Right lung (tissue), 10 donors: ENCODE measurements at places on chromosomes 4 and X. TPM values are rescaled to one million over a fixed set of nuclear protein-coding genes. Genes with fewer than 3 reads are reported as not detected.

Gene SSX3
- polyA plus RNA-seq = not detected

Gene WAS
- polyA plus RNA-seq = 3.8 TPM

Gene NEXMIF
- 0.16 TPM for polyA plus RNA-seq

Gene CTAG2
- not detected for polyA plus RNA-seq

Gene CXCR3
- polyA plus RNA-seq = not detected

Gene IL1RAPL1
- polyA plus RNA-seq = 0.90 TPM

Gene IBSP
- polyA plus RNA-seq = 0.08 TPM

Gene SLC4A4
- 47.6 TPM for polyA plus RNA-seq

Gene TLR10
- 1.1 TPM for polyA plus RNA-seq

- DNase-seq = no peak
Observed at GRCh38 chr4:136412708-136413107, 1119.6 kb downstream of the PCDH18 start.

DNA sequence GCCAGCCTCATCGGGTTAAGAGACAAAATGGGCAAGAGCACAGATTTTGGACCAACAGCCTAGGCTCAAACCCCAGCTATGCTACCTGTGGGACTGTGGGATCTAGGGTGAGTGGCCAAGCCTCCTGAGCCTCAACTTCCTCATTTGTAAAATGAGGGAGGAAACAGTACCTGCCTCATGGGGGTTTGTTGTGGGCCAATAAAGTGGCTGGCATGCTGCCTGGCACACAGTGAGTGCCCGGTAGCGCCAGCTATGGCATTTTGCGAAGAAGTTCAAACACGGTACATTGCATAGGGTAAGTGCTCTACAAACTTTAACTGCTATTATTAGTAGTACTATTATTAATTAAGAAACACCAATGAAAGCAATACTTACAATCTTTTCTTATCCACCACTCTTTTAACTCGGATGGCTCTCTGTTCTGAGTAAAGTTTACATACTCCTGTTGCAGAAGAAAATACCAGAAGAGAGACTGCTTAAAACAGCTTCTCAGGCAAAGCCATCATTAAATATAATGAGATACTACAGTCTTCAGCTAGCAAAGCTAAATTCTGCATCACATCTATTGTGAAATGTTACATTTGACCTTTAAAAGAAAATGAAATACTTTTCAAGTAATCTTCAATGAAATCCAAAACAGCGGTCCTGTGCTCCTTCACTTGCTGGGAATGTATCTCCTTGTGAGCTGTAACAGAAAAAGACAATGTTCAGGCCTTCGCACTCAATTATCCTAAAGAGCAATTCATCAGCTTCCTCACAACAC lies 70.1 kb downstream of the NSG1 start:
- no peak for DNase-seq

DNA sequence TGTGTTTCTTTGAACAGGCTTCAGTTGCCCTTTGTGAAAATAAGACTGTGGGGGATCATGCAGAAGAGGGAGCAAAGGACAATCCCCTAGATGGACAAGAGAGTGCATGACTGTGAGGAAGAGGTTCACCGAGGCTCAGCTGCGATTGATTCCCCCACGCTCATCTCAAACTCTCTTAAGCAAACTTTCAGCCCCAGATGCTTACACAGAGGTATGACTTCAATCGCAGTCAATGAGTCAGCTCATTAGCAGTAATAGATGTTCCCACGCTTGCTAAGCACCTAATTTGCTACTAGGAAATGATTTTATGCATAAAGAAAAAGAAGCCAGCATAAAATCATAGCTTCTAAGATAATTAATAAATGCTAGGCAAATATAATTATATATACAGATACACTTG lies 2256.1 kb upstream of the AGA start:
- no peak for DNase-seq

DNA sequence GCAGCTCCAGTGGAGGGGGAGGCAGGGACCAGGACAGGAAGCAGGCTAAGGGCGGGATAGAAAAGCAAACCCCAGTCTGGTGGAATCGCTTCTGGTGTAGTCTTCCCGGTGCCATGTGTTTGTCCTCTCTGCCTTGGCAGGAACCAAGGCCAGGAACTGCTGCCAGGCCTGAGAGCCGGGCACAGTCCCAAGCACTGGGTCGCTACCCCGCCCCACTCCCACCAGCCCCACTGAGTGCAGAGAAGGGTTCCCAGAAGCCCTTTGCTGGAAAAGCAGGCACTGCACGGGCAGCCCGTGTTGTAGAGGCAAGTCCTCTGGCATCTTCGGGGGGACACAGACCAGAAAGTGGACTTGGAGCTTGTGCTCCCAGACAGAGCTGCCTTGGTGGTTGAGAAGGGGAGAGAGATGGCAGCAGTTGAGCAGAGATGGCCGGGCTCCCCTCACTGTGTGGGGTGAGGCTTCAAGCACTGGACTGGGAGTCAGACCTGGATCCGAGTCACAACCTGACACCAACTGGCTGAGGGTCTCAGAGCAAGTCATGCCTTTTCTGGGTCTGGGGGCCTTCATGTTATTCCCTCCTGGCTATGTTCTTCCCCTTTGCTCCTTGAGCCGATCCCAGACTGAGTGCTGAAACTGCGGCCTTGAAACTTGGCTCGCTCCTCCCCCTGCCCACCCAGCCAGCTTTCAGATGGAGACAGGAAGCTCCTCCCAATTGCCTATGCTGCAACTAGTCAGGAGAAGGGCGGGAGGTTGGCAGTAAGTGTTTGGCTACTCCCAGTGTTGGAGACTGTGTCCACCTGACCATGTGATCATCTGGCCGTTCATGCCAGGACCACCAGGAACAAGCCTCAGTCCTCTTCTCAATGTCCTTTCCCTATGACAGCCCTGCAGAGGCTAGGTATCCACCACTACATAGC lies 59.7 kb upstream of the MTM1 start:
- DNase-seq = peak; percentile 55

DNA sequence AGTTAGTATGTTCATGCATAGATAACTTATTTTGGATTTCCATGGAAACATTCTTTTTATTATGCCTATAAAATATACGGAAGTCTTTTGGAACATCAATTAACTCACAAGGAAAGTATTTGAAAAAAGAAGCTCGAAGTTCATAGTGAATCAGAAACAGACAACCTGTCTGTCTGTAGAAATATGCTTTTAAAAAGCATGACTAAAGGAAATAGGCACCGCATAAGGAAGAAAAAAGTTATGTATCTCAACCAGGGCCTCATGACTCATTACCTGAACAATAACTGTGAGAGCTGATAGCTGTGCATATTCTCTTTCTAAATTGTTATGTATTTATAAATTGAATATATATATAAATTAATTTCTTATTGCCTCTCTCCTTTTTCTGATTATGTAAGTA lies 324.1 kb downstream of the TLL1 start:
- no peak for DNase-seq

DNA sequence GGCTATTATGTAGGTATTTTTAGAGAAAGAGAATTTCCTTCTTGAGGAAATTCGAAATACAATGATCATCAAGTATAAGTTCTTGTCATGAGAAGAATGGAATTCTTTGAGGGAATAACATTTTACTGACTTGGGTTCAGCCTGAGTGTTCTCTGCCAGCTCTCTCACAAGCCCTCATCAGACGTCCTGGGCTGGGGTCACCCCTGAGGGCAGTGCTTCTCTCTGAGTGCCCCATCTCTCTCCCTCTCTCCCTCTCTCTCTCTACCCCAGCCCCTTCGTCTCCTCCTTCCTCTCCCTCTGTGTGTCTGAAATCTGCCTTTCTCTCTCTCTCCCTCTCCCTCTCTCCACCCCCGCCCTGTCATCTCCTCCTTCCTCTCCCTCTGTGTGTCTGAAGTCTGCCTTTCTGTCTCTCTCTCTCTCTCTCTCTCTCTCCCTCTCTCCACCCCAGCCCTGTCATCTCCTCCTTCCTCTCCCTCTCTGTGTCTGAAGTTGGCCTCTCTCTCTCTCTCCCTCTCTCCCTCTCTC lies 241.7 kb upstream of the PSAPL1 start:
- no peak for DNase-seq

GRCh38 chrX:120559804-120560203 lies 958 bp downstream of the CUL4B start:
- no peak for DNase-seq

DNA sequence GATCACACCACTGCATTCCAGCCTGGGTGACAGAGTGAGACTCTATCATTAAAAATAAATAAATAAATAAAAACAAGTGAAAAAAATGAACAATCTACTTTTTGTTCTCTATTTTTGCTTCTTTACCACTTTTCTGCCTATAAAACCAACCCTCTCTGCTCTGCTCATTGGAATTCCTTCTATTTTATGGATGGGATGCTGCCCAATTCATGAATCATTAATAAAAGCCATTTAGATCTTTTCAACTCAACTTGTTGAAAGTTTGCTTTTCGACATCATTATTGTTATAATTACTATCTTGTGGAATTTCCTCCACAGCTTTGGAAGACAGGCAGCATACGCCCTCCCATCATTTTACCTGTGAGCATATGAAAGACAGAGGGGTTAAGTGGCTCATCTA lies 52.1 kb upstream of the SMIM10 start:
- DNase-seq = no peak

DNA sequence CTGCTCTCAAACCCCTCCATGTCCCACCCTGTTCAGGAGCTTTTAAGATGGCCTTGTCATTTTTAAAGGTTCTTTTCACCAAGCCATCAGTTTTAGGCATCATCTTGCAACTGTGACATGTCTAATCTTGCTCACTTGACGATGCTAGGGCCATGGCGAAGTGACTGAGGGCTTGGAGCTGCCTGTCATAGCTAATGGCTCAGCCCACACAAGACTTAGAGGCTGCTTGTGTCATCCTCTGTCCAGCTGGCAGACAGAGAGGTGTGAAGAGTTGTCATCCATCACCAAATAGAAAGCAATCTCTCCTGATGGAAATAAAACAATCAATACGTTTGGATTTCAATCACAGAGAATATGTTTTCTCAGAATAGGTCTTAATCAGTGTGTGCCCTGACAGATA lies 194.9 kb downstream of the HS6ST2 start:
- no peak for DNase-seq

GRCh38 chr4:89511776-89512175 lies 204.2 kb upstream of the GPRIN3 start:
- no peak for DNase-seq

DNA sequence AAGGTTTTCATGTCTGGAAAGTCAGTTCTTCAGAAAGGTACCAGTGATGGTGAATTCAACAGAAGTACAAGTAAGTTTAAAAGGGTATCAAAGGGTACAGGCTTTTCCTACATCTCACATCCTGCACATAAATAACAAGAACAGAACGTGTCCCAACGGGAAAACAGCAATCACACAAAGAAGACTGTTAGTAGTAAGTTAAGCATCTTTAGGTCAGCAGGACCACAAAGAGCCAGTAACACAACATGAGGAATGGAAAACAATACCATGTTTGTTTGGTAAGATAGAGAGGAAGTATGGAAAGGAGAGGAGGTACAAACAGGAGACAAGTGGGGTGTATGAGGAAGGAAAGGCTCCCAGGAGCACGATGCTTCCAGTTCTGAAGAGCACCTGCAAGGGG lies 43.2 kb downstream of the SAT1 start:
- no peak for DNase-seq

DNA sequence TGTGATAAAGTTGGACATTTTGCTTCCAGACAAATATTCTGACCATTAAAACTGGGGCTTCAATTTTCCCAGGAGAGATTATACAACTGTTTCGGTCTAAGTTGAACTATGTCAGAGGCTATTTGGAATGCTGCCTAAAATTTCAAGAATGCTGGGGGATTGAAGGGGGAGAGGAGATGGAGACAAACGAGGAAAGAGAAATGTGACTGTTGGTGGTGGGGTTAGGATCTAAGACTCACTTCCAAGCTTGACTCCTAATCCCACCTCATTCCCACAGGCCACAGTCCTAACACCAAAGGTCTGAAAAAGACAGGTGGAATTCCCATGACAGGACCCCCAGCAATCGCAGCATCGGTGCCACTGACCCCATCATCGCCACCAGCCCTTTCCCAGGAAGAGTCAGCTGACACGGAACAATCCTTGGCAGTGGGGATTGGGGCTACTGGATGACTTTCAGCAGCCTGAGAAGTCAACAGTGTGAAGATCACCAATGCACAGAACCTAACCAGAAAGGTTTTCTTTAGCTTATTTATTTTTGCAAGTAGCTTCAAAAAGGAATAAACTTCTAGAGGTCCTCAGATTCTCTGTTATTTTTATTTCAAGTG lies 74.0 kb upstream of the PRSS48 start:
- DNase-seq = no peak

DNA sequence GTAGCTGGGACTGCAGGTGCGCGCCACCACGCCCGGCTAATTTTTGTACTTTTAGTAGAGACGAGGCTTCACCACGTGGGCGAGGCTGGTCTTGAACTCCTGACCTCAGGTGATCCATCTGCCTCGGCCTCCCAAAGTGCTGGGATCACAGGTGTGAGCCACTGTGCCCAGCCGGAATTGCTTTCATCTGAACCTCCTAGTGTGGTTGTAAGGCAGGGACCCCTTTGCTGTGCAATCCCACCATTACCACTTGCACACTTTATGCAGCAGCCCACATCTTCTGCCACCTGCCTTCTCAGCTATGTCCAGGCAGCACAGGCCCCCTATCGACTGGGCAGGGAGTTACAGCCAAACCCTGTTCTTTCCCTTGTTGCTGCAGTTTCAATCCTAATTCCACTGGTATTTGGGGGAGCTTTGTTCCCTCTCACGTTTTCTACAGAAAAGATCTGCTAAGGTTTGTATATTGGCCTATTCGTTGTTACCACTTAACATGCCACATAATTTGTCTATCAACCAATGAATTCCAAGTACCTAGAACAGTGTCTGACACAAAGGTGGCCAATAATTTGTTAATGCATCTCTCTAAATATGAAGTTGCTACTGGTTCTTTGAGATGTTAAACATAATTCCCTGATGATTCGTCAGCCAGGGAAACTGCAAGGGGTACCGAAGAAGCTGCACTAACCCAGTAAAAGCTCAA lies 6.5 kb downstream of the RPL39 start:
- DNase-seq = no peak

- no peak for DNase-seq
Observed at GRCh38 chr4:106343865-106344646, 24.5 kb downstream of the GIMD1 start.

DNA sequence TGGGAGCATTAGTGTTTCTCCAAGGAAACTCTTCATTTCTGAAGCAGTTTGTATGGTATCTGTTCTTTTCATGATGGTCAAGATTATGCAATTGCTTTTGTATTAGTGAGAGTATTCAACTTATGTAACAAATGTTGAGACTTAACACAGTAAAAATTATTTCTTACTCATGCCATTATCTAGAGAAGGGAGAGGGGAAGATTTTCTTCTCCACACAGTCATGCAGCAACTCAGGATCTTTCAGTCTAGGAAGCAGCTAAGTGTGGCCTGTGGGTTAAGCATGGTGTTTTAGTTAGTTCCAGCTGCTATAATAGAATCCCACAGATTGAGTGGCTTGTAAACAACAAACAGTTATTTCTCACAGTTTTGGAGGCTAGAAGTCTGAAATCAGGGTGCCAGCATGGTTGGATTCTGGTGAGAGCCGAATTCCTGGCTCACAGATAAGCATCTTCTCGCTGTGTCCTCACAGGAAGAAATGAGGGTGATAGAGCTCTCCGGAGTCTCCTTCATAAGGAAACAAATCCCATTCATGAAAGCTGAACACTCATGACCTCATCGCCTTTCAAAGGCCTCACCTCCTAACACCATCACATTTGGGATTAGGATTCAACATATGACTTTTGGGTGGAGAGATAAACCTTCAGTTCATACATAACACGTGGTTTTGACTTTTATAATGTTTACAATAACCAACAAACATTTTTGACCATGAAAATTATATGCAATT lies 101.2 kb downstream of the FRMPD4 start:
- no peak for DNase-seq

- DNase-seq = no peak
Observed at GRCh38 chr4:8048856-8049676, 109.4 kb upstream of the AFAP1 start.

GRCh38 chrX:45766981-45767501 lies 566.4 kb upstream of the DIPK2B start:
- DNase-seq = no peak
